Breast epithelium (tissue), 4 donors: ENCODE measurements at places on chromosomes 3 and 15.
A peak's percentile ranks its signal among the peaks of the same experiment; 100 is the strongest.

GRCh38 chr3:100591411-100591810 lies 18.0 kb upstream of the ADGRG7 start:
- DNase-seq: no peak

GRCh38 chr15:77974098-77974414 lies 103.5 kb downstream of the TBC1D2B start:
- DNase-seq: peak; percentile 56

DNA sequence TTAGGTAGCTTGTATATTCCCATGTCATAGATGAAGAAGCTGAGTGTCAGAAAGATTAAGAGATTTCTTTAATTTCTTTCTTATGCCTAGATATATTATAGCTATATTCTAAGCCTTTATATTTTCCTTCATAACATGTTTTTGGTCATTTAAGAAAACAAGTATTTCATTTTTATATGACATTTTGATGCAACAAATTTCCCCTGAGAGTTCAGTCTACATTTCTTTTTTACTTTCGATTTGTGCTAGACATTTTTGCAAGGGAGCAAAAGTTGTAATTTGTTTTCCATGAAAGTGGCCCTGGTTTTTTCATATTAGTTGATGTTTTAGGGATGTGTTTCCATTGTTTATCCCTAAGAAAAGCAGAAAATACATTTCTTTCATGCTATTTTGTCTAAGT lies 344.9 kb downstream of the NLGN1 start:
- DNase-seq: no peak

DNA sequence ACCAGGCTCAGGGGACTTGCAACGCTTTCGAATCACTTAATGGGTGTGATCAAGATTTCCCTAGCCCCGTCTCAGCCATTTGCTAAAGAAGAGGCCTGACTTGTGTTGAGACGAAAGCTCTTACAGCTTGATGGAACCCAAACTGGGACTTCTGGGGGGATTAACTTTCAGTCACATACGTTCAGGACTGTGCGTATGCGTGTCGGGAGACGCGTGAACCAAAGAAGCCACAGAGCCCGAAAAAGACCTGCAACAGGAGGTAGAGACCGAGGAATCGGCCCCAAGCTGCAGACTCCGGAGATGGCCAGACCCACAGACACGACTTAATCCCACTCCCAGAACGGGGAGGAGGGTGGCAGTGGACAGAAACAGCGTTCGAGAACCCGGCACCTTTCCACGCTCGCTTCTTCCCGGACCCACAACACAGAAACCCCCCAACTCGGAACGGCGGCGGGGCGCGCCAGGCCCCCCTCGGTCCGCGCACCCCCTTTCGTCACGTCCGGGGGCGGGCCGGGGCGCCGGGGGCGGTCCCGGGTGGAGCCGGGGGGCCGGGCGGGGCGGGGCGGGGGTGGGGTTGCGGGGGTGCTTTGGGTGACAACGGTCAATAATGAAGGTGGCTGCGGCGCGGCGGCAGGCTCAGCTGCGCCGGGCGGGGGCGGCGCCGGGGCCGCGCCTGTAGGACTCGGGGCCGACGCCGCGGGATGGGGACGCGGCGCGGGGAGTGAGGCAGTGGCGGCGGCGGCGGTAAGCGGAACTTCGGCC lies at the start of gene ATP11B:
TSS of gene ATP11B (plus strand) at position 604 of the 762 bp plus-strand sequence. CDS start 256 bp downstream, outside the sequence.
- DNase-seq: peak; percentile 58

GRCh38 chr3:183296944-183297343 lies 43.9 kb downstream of the B3GNT5 start:
- DNase-seq: no peak

- DNase-seq: no peak
Measured at GRCh38 chr3:2921903-2922302, 188.3 kb downstream of the IL5RA start.

- no peak for DNase-seq
Measured at GRCh38 chr15:60003243-60004008, 685 bp upstream of the FOXB1 start.
